ENCODE measurements at places on chromosomes 3 and 15.

DNA sequence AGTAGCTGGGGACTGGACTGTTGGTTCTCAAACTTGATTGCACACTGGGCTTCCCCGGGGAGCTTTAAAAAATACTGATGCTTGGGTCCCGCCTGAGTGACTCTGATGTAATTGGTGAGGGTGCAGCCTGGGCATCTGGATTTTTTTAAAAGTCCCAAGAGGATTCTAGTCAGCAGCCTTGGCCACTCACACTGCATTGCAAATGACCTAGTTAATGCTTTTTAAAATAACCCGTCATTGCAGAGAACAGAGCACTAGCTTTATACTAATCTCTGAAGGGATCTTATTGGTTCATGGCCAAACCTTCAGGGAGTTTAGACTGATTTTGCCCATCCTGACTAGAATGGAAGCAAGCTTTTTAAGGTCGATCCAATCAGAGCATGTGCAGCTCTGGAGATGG is 310.6 kb upstream of the PROK2 start:
- no peak for DNase-seq

- DNase-seq = no peak
Measured at GRCh38 chr15:33780011-33780768, 188.1 kb upstream of the CHRM5 start.

- DNase-seq = no peak
Measured at GRCh38 chr3:123258811-123259420, 57.2 kb downstream of the SEC22A start.

GRCh38 chr15:64532521-64533315 is 72.3 kb downstream of the ZNF609 start:
- no peak for DNase-seq

DNA sequence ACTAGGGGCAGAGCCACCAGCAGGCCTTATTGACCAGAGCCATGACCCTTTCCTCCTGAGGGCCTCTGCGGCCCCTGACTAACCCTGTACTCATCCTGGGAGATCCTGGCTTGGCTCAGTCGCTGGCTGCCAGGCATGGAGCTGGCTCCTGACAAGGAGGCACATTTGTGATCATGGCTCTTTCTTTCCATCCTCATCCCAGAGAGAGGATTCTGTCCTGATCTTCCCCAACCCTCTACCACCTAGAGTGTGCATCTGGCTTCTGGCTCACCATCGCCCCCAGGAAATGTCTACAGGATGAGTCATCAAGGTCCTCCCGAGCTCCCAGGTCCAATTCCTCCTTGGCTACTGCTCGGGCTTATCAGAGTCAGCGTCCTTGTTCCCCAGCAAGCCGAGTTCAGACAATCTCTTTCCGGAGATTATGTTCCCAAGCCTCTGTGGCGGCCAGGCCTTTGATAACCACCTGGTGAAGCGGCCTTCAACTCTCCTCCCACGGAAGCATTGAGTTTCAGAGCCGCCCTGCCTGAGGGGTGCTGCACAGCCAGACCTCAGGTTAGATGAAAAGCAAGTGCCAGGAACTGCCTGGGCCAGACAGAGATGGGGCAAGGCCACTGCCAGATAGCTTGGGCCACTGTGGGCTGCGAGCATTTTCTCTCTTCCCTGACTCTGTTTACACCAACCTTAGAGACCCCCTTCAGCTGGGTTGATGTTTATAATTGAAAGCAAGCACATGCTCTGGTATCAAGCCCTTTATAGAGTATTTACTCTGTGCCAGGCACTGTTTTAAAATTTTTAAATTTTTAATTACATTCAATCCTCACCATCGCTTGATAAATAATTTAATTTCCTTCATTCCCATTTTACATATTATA is 44.3 kb upstream of the MRPS22 start:
- peak; percentile 93 for DNase-seq

DNA sequence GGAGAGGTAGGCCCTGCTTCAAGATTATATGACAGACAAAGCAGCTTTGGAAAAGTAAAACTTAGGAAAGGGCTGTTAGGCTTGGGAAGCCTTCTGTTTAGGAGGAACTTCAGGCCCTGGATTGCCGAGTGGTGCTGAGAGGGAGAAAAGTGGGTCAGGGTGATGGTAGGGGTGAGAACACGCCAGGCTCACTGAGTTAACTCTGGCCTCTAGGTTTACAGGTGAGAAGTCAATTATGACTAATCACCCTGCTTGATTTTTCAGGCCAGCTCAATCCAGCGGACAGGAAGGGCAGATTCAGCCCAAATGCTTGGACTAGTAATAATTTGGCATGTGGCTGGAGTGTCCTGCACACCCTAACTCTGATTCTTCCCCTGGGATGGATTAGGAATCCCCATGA is 365.1 kb upstream of the LMCD1 start:
- no peak for DNase-seq

GRCh38 chr3:190414297-190414696 is 26.3 kb downstream of the CLDN16 start:
- no peak for DNase-seq
